Fibroblast of lung (primary cell): ENCODE measurements at places on chromosomes 5 and 9. TPM values are rescaled to one million over a fixed set of nuclear protein-coding genes. Genes with fewer than 3 reads are reported as not detected.

Gene CIZ1
- total RNA-seq: 21.3 and 27.2 TPM in 2 replicates

Gene PCDHB4
- 0.50 and 0.51 TPM in 2 replicates for total RNA-seq

Gene TMEM174
- total RNA-seq: not detected in 2 replicates

Gene GPR150
- under 0.01 and 0.33 TPM in 2 replicates for total RNA-seq

Gene IGFBPL1
- not detected in 2 replicates for total RNA-seq

Gene SOWAHA
- total RNA-seq: 0.17 and 0.26 TPM in 2 replicates

Gene ECSCR
- not detected in 2 replicates for total RNA-seq

Gene ADAM19
- total RNA-seq: 13.0 and 17.7 TPM in 2 replicates

Gene DRD1
- total RNA-seq: 2.0 and 2.6 TPM in 2 replicates

Gene DBN1
- 96.4 and 102 TPM in 2 replicates for total RNA-seq

Gene LIX1
- not detected in 2 replicates for total RNA-seq

Gene DHFR
- total RNA-seq: 4.4 and 9.7 TPM in 2 replicates

Gene TAF11L5
- not detected in 2 replicates for total RNA-seq

Gene IL13
- total RNA-seq: not detected in 2 replicates

Gene NEUROG1
- total RNA-seq: not detected in 2 replicates

Gene SLC45A2
- under 0.01 TPM in 2 replicates for total RNA-seq

Gene FLT4
- total RNA-seq: 0.17 and 0.26 TPM in 2 replicates

Gene CD180
- total RNA-seq: not detected in 2 replicates

Gene GLIPR2
- 40.0 and 47.8 TPM in 2 replicates for total RNA-seq
